ENCODE measurements at places on chromosomes 6 and 20.

DNA sequence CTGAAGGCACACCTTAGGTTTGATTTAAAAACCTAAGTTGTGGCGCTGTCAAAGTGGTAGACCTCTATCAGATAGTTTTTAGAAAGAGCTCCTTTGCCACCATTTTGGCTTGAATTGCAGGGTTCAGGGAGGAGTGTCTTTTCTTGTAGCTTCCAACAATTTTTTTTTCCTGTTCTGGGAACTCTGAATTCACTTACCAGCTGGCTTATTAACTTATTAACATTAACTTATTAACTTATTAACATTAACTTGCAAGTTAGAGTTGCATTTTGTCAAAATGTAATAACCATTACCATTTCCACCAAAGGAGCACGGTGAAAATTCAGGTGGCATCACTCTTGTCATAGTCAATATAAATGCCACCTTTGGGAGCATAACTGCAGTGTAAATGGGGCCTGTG, 181.9 kb downstream of the ISM1 start:
- no peak for DNase-seq

- no peak for DNase-seq
These were observed 38.9 kb upstream of the NKX2-4 start for GRCh38 chr20:21436205-21436604.

- DNase-seq, result no peak
These were observed 101.7 kb upstream of the SASH1 start for GRCh38 chr6:148240861-148241477.

GRCh38 chr6:16947375-16948015, 154.4 kb upstream of the STMND1 start:
- no peak for DNase-seq

GRCh38 chr20:41479113-41479512, 112.5 kb upstream of the EMILIN3 start:
- no peak for DNase-seq

- DNase-seq, result no peak
These were observed 147.8 kb downstream of the EYA2 start for GRCh38 chr20:47042464-47042863.

DNA sequence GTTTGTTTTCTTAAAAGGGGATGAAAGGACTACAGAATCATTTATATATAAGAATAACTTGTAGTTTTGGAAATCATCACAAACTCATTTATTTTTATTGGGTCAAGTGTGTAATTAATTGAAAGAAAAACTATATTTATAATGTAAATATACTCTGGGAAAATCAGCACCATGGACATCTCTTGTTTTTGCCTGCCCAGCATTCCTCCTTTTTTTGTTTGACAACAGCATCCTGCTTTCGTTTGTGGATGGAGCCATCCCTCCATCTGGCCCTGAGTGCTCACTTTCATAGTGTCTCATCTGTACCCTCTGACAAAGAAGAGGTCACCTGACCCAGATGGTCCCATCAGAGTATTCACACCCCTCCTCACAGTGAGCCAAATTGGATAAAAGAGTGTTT, 308.2 kb upstream of the HTR1E start:
- DNase-seq, result no peak

DNA sequence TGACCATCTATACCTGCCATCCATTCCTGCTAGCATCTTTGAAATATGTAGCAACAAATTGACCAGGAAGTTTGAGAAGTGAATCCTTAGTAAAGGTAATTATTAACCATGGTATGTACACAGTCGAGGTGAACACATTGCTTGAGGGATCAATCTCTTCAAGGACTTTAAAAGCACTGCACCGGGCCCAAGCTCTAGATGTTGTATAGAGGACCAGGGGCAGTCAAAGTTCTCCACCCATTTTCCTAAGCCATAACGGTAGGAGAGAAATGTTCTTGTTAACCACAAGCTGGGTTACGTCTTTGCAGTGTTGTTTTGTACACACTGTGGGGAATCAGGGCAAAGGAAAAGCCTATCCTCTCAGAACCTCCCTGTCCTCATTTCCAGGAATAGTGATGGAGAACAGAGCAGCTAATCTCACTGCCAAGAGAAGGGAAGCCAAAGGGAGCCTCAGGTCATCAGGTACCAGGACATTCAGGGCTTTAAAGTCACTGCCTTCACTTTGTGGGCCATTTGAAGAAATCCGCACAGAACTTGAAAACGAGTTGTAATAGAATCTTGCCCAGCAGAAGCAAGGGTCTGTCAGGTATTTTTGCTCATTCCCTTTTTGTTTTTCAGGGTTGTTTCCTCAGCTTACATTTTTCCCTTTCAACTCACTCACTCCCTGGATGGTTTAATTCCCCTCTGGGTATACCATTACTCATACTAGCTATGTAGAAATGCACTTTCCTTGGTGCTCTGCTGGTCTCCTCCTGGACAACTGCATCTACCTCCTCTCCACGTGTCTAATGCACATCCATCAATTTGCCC, 5.3 kb upstream of the PM20D2 start:
- DNase-seq, result no peak

GRCh38 chr6:13368731-13369115, 40.4 kb upstream of the TBC1D7 start:
- DNase-seq, result no peak

GRCh38 chr6:159125951-159126352, 43.2 kb upstream of the FNDC1 start:
- DNase-seq, result no peak

GRCh38 chr6:7004581-7005297, 103.0 kb upstream of the RREB1 start:
- DNase-seq, result no peak

GRCh38 chr6:122289762-122290539, 109.5 kb upstream of the HSF2 start:
- no peak for DNase-seq

- DNase-seq, result no peak
These were observed 130.8 kb downstream of the TIAM2 start for GRCh38 chr6:155125906-155126305.

- DNase-seq, result no peak
These were observed 14.4 kb upstream of the SLC17A2 start for GRCh38 chr6:25944688-25945574.

DNA sequence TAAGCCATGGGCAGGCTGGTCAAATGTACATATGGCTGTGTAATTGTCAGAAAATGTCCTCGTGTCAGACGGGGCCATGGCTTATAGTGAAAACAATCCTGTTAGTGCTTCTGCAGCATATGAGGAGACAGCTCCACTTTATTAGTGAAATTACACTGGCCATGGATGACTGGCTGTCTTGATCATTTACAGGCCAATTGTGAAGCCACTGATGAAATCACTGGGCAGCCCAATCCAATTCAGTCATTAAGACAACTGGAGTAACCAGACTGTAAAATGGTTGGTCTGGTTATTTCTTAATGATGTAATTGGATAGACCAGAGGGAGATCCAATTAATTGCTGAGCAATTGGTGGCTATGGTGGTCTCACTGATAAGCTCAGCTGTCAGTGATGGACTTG, 749.5 kb downstream of the KIF16B start:
- no peak for DNase-seq

DNA sequence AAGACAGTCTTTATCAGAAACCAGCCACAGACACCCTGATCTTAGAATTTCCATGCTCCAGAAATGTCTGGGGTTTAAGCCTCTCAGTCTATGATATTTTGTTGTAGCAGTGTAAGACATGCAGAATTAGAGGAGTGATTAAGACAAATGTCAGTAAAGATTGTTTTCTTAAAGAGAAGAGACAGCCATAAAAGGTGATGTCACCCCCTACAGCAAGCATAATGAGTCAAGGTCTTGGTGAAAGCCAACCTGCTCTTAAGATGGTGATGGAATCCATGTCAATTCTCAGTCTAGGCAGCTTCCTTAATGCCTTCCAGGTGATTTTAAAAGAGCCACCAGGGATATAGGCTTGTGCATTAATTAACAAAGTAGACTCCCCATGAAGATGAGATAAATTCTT, 849.9 kb upstream of the EPHA7 start:
- no peak for DNase-seq

DNA sequence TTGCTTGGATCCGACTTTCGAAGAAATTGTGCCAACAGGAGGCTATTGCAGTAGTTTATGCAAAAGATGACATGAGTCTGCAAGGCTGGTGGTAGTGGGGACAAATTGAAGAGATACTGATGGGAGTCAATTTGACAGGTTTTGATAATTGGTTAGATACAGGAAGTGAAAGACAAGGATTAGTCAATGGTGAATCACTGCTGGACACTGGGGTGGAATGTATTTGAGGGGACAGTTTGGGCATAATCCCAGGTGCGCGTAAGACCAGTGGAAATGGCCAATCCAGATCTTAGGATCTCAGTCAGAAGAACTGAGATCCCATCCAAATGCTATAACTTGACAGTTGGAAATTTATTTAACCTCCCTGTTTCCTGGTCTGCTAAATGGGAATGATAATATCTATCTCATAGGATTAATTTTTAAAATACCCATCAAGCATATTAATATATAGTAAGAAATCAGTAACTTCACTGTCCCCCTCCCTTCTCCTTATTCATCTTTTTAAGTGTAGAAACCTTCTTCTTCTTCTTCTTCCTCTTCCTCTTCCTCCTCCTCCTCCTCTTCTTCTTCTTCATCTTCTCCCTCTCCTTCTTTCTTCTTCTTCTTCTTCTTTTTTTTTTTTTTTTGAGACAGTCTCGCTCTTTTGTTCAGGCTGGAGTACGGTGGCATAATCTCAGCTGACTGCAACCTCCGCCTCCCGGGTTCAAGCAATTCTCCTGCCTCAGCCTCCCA, 30.9 kb upstream of the ERVFRD-1 start:
- no peak for DNase-seq

- no peak for DNase-seq
These were observed 392 bp upstream of the TASP1 start for GRCh38 chr20:13639150-13639497.

- DNase-seq, result no peak
These were observed 667 bp downstream of the CAP2 start for GRCh38 chr6:17393892-17394631.

DNA sequence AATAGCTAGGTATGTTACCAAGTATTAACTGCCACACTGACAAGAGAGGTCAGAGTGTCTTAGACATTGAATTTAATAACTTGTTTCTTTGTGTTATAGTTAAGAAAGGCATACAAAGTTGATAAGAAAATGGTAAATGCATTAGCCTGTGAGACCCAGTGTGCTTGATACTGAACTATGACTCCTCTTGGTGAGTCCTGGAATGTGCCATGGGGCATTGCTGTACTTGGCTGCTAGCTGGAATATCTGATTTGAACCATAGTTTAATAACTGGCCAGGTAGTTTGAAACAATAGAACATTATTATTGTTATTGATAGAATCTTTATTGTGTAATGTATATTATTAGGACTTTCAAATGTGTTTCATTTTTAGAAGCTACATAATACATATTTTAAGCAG, 70.0 kb downstream of the ZFAND3 start:
- DNase-seq, result no peak

GRCh38 chr6:74946961-74947360, 258.9 kb downstream of the COL12A1 start:
- no peak for DNase-seq

GRCh38 chr6:105270511-105270910, 90.7 kb upstream of the POPDC3 start:
- no peak for DNase-seq

- DNase-seq, result no peak
These were observed 15.7 kb upstream of the EZR start for GRCh38 chr6:158834675-158835385.

GRCh38 chr6:26126394-26127235, 39.4 kb downstream of the HFE start:
- no peak for DNase-seq

DNA sequence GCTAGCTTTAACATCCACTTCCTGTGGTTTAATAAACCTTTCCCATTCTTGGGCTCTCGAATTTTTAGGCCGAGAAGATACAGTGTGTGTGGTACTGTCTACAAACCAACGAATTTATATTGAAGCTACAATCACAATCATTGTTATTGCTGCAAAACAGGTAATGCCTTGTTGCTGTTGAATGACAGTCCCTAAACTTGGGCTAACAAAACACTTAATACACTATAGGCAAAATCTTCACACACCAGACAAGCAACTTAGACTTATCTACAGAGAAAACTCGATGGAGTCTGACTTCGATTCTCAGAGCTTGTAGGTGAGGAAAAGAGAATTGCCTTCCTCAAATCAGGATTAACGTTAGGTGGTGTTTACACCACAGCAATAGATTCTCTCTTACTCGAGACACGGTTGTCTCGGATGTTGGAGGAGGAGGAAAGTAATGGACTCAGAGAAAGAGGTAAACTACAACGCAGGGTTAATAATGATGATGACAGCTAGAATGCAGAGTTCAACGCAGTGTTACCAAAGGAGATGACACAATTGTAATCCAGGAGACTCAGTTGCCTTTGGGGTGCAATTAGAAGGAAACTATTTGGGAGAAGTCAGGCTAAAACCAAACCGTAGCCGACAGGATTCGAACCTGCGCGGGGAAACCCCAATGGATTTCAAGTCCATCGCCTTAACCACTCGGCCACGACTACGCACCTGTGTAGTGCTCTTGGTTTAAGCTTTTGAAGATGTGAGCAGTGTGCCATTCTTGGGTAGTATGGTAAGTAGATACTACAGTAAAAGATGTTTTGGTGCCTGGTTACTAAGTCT, 32.5 kb upstream of the ZNF184 start:
- no peak for DNase-seq

DNA sequence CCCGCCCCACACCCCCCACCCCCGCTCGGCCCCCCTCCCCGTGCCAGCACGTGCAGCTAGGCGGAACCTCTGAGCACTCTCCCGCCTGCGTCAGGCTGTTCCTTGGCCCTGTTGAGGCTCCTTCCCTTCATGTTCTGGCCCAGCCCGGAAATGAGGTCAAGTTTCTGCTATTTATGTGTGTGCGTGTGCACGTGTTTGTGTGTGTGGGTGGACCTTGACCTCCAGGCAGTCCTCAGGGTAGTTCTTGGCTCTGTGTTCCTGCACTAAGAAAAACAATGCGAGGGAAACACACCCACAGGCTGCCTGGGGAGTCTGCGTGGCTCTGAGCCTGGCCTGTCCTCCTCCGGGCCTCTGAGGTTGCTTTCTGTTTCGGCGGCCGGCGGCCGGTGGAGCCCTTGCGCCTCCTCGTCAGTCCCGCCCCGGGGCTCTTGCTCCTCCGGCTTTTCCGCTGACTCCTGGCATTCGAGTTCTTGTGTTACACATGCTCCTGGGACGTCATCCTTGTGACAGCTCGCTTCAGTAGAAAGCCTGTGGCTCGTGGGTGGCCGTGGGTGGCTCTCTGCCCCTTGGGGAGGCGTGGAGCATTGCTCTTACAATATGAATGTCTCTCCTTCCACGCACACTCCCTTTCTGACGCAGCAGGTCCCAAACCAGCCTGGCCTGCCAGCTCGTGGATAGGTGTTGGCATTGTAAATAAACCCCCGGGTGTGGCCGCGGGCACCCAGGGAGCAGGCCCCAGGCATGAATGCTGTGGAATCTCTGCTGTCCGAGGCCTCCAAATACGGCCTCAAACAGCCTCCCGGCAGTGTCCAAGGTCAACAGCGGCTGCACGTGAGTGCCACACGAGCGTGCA, 10.0 kb downstream of the SLCO4A1 start:
- DNase-seq, result no peak

All from NCI-H1092 (cell line).